ENCODE measurements at places on chromosomes 5 and 9. TPM values are rescaled to one million over a fixed set of nuclear protein-coding genes. Genes with fewer than 3 reads are reported as not detected.

The PCDHGA6 gene
- 6.5 TPM for polyA plus RNA-seq

The LSM11 gene
- polyA plus RNA-seq = 6.8 TPM

The SLC6A3 gene
- 0.64 TPM for polyA plus RNA-seq

The TRPM6 gene
- polyA plus RNA-seq = 1.7 TPM

The GABBR2 gene
- 5.0 TPM for polyA plus RNA-seq

DNA sequence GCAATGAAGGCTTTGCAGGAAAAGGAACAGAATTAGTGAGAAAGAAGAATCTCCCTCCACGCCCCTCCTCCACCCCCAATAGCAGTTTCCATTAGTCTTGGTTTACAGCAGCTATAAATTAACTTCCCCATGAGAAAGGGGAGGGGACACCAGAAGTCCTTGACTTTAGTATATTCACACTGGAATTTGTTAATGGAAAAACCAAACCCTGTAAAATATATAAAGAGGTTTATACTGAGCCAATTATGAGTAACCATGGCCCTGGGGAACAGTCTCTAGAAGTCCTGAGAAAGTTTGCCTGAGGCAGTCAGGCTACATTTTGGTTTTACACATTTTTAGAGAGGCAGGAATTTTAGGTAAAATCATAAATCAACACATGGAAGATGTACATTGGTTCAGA, 88.5 kb downstream of the ALDH1A1 start:
- no peak for DNase-seq

DNA sequence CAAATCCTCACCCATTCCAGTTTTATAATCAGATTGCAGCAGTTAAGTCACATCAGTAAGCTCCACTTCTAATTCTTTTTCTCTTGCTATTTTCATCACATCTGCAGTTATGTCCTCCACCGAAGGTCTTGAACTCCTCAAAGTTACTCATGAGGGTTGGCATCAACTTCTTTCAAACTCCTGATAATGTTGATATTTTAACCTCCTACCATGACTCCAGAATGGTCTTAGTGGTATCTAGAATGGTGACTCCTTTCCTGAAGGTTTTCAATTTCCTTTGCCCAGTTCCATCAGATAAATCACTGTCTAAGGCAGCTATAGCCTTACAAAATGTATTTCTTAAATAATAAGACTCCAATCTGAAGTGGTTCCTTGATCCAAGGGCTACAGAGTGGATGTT, 53.8 kb upstream of the EDIL3 start:
- no peak for DNase-seq

DNA sequence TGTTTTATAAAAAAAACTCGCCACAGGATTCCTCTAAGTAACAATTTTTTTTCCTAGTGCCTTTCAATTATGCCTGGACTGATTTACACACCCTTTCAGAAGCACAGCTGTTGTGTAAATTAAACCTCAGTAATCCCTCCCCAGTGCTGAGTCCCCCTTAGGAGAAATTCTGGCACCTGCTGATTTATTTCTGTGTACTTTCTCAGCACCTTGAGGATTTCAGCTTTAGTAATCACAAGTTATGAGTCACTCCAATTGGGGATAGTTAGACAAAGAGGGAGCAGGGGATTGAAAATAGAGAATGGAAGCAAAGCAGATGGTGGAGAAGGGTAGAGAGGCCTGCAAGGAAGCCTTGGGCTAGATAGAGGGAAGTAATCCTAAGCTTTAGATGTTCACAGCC, 171.7 kb downstream of the TTLL11 start:
- DNase-seq = no peak

- DNase-seq = no peak
Observed at GRCh38 chr5:164351245-164351834, 845.9 kb downstream of the MAT2B start.

DNA sequence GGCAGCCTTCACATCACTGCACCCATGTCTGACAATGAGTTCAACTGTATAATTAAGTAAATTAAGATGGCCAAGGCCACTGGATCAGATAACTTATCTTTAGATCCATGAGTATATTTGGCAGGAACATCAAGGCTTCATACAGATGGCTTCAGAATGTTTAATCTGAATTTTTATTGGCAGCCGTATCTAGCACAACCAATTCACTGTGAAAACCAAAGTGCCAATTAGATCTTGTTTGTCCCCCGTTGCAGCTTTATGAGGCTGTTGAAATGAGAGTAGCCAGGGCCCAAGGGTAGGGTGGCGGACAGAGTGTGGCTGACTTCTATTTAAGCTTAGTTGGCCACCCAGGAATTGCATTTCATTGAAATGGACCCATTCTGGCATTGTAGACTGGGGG, 137.7 kb downstream of the SYK start:
- no peak for DNase-seq

DNA sequence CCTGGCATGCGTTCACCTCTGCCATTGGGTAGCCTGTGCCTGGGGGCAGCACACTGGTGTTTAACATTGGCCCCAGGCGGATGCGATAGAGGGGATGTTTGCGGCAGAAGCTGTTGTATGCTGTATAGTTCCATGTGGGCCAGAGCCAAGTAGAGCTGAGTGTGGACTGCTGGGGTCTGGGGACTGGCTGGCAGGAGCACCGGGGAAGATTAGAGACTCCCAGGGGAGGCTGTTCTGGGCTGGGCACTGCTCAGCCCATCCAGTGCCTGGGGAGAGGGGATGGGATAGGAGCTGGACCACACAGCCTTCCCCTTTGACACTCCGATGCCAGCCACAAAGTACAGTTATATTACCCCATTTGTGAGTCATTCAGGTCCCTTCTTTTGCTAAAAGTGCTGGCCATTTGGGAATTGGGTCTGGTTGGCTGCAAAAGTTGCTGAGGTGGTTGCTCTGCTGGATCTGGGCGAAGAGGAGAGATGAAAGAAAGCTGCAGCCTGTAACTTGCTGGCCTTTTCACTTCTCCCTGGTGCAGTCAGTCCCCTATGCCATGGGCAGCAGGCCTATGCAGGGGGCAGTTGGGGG, 73.8 kb downstream of the RGS3 start:
- DNase-seq = no peak
